Globus pallidus (tissue), 1 donor: ENCODE measurements at places on chromosomes 3 and 15.

GRCh38 chr3:29324180-29324651 lies 43.3 kb downstream of the RBMS3 start:
- peak; percentile 33 for DNase-seq

DNA sequence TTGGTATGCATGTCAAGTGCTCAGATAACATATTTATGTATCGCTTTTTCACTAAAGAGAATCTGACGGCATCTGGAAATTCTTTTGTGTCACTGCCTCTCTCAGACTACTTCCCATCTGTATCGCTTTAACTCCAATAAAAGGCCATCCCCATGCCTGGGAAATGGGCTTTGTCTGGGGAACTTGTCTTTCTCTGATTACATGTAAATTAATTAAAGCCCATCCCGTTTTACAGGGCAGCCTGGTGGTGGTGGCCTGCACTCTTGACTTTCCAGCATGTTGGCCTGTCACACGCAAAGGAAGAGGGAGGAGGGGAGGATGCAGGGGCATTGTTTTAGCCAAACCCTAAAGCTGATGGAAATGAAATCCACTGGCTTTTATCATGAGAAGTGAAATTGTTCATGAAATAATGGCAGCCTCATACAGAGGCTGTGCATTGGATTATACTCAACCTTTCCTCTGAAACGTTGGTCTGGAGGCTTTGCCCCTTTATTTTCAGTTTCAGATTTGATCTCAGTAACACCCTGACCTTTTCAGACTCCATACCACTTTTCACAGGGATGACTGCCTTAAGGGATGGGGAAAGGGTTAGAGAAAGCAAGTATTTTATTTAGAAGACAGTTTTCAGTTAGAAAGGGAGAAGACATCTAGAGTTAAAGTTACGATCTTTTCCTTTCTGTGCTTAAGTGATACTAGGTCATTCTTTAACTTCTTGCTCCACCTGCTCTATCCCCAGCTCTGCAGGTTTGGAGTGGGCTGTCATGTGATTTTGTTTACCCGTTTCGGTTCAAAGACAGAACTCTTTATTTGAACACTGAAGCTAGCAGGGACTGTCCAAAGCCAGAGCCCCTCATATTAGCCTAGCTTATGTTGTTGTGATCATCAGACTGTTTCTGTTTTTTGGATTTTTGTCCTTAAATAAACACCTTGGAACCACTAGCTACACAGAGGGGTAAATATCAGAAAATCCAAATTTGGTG lies 94.6 kb upstream of the CTDSPL start:
- DNase-seq = no peak

GRCh38 chr15:29937956-29938355 lies 115.7 kb upstream of the TJP1 start:
- DNase-seq = no peak

GRCh38 chr3:106629215-106629832 lies 747.9 kb upstream of the CCDC54 start:
- DNase-seq = no peak

DNA sequence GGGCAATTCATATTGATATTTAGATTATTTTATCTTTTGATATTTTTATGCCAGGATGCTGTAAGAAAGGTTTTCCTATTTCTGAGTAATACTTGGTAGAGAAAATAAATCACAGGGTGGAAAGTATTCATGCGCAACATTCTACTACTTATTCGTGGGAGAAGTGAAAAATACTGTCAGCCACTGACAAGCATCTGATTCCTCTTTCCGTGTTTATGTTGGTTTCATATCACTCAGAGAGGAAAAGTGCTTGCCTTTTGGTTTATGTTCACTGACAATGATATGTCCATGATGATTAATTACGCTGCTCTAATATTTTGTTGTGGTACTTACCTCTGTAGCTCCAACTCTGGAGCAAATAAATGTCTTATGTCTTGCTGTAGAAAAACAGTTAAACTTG lies 429.4 kb downstream of the EDEM1 start:
- no peak for DNase-seq

DNA sequence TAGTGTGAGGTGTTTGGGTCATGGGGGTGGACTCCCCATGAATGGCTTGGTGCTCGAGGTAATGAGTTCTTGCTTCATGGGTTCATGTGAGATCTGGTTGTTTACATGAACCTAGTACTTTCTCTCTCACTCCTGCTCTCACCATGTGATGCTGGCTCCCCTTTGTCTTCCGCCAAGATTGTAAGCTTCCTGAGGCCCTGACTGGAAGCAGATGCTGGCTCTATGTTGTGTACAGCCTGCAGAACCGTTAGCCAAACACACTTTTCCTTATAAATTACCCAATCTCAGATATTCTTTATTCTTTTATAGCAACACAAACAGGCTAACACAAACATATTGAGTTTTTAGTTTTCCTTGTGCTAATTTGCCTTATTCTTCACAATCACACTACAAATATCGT lies 3.2 kb upstream of the CSPG5 start:
- DNase-seq = no peak

GRCh38 chr15:74402873-74403587 lies 30.7 kb downstream of the SEMA7A start:
- no peak for DNase-seq

DNA sequence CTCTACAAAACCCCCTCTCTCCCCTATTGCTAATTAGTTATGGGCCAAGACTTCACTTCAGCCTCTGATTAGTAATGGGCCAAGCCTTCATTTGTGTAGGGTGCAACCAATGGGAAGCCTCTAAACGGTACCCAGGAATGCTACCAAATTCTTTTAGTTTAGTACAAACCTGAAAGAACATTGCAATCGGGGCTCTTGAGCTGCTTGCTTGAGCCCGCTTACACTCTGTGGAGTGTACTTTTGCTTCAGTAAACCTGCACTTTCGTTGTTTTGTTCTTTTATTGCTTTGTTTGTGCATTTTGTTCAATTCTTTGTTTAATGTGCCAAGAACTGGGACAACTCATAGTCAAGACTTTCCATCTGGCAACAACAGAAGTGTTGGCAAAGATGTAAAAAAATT lies 26.2 kb downstream of the DNAAF4 start:
- DNase-seq = no peak

- DNase-seq = no peak
Observed at GRCh38 chr3:27147215-27147614, 222.0 kb downstream of the NEK10 start.

DNA sequence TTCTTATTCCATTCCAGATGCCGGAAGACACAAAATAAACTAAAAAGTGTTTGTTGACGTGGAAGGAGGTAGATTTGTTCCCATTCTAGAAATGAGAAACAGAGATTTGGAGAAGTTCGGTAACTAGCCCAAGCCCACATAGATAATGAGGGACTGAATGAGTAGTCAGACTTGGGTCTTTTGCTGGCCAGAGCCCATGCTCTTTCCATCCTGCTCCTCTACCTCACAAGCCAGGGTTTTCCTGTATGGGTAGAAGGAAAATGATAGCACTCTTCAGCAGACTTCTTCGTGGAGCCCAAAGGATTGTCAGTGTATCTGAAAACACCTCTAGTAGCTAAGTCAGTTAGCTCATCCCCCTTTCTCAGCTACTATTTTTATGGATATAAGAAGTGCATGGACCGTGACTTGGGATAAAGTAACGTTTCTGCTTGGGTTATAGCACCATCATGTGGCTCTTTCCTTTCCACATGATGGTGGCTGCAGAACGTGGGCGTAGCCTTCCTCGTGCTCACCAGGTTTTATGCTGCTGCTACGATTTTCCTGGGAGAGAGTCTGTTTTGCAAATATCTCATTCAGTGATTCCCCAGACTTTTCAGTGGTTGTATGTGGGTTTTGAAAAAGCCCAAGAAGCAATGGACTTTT lies 84.6 kb downstream of the DGKG start:
- no peak for DNase-seq

DNA sequence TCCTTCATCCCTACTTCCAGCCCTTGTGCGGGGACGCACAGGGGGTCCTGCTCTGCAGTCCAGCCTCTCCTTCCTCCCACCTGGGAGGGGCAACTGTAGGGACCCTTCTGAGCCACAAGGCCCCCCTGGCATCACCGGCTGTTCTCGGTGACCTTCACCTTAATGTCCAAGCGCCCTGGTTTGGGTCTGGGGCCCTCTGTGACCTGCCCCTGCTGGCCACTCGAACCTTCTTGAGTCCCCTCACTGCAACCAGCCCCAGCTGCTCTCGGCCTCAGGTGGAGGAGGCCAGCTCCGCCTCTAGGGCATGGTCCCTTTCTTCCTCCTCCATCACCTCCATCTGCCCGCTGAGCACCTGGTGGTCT lies 57.9 kb downstream of the RGMA start:
- no peak for DNase-seq
